ENCODE measurements at places on chromosomes 5 and 9.

DNA sequence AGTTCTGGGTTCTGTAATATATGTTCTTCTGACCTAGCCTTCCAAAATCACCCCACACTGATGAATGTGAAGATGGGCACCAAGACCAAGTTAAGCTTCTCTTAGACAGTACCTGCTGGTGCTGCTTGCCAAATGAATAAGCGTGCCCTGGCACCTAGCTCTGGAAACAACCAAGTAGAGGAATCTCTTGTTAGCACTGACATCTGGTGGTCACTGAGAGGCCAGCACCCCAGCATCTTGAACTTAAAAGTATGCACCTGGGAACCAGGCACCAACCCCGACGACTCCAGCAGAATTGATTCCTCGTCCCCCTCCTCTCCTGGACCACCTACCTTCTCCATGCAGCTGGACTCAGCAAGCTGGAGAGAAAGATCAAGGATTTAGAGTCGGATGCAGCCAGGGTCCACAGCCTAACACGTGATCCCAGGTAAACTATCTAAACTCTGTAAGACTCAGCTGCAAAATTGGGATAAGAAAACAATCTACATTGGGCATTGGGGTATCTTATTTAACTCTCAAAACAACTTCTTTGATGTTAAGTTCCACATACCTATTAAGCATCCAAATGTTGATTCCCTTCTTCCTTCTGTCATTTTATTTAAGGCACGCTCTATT, 89.8 kb downstream of the SLC1A3 start:
- peak; percentile 52 for DNase-seq

- DNase-seq: no peak
These were observed 65.5 kb upstream of the BARHL1 start for GRCh38 chr9:132516911-132517310.

- DNase-seq: peak; percentile 64
These were observed 38.5 kb downstream of the FAXDC2 start for GRCh38 chr5:154811653-154812465.

GRCh38 chr9:32414856-32415255, 30.4 kb downstream of the ACO1 start:
- no peak for DNase-seq

- no peak for DNase-seq
These were observed 12.0 kb downstream of the PKD2L2 start for GRCh38 chr5:137901011-137901817.

- DNase-seq: no peak
These were observed 113.0 kb upstream of the TRIM32 start for GRCh38 chr9:116574027-116574679.

DNA sequence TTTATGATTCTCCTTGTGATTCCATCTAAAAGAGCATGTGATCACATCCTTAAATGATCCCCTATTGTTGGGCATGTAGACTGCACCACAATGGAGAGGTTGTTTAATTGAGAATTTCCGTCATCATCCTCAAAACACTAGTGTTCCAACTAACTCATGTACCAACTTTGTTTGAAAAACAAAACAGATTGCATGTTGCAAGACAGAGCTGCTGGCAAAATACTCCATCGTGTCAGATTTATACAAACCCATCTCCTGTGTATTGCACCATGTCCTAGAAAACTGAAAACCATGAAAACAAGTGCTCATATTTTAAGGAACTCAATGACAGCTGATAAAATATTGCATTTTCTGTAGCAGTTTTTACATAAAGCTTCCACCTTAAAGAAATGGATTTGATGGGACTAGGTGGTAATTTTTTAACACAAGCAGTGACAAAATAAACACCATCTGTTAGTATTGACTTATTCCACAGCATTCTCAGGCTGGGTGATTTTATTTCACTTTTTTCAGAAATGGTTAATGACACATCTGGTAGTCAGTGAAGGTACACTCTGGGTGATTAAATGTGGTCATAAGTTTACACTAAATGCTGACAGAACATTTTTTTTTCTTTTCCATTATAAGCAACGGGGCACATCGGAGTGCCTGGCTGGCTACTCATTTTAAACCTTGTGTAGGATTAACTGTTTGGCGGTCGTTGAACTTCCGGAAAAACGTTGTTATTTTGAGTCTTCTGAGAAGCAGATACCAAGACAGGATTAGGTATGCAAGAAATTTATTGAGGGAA, 602.9 kb upstream of the WWC1 start:
- DNase-seq: no peak

DNA sequence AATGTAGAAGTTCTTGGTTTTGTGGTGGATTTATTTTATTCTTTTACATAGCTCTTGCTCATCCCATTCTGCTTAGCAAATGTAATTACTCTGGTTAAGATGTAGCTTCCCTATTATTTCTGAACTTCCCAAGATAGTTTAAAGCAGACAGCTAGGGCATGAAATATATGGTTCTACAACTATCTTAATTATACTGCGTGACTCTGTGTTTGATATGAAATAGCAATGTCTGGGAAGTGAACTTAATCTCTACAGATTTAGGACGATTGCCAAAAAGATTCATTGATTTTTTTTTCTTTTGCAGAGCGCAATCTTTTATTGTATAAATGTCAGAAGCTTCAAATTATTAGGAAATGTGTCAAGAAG, 529.3 kb upstream of the ZNF608 start:
- DNase-seq: no peak

DNA sequence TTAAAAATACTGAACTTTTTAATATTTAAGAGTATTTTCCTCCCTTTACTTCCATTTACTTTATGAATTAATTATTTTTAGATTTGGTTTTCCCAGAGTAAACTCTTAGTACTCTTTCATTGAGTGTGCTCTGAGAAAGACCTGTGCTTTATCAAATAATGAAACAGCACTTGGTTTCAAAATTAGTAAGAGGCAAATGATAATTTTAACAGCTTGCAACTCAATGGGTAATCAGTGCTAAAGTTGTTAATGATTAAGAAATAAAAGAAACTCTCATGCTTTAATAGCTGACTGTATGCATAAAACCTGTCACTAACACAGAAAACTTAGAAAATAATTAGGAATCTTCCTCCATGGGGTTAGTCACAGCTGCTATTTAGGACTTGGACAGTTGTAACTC, 244.4 kb downstream of the RFX3 start:
- peak; percentile 2 for DNase-seq

DNA sequence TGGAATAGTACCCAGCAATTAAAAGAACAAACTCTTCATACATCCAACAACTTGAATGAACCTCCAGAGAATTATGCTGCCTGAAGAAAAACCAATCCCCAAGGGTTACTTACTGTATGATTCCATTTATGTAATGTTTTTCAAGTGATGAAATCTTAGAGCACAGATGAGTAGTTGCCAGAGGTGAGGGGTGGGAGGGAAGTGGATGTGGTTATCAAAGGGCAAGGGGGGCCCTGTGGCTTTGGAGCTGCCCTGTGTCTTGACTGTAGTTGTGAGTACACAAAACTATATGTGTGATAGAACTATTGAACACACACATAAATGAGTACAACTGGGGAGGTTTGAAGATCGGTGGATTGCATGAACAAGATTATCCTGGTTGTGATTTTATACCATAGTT, 115.8 kb upstream of the SLC25A48 start:
- DNase-seq: no peak

GRCh38 chr5:157993986-157994691, 135.2 kb upstream of the CLINT1 start:
- DNase-seq: no peak

- no peak for DNase-seq
These were observed 401.4 kb upstream of the KLF4 start for GRCh38 chr9:107890921-107891465.
